Stimulated activated CD4-positive, alpha-beta T cell treated with anti-CD3 and anti-CD28 coated beads, Interleukin-2, amount 100 ng/mL, for 4 hours (primary cell): ENCODE measurements at places on chromosomes 5 and 9.

GRCh38 chr9:99371376-99371775, 149.3 kb downstream of the SEC61B start:
- no peak for DNase-seq

DNA sequence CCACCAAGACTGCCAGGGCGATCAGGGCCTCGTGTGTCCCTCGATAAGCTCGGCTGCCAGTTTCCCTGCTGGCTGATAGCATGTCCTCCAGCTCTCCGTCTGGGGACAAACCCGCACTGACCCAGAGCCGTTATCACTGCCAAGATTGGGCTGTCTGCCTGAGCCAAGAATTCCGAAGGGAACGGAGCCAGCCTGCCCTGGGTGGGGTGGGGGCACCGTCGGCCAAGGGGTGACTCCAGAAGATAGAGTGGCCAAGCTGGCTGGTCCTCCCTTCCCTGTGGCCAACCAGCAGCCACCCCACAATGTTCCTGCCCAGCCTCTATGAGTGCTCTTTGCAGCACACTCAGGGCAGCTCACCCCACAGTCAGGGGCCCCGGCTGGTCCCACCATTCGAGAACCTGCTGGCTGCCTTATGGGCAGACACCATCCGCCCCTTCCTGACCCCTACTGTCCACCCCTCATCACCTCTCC, 29.4 kb downstream of the HRH2 start:
- DNase-seq = no peak

GRCh38 chr9:15915711-15916110, 362.9 kb downstream of the CCDC171 start:
- DNase-seq = no peak

- DNase-seq = no peak
Observed at GRCh38 chr5:10892147-10892910, 131.3 kb upstream of the DAP start.

DNA sequence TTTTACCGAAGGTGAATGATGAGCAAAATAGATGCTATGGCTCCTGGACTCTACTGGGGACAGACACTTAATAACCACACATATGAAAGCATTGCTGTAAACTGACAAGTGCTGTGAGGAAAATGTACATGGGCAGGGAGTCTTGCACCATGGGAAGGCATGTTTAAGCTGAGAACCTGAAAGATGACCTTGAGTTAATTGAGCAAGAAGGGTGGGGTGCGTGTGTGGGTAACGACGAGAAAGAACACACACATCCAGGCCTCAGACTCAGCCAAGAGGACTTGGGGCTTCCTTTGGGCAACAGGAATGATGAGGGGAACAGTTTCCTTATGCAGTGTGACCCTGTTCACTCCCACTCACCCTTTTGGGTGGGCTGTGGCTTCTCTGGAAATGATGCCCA, 73.1 kb downstream of the HSPA4 start:
- no peak for DNase-seq

DNA sequence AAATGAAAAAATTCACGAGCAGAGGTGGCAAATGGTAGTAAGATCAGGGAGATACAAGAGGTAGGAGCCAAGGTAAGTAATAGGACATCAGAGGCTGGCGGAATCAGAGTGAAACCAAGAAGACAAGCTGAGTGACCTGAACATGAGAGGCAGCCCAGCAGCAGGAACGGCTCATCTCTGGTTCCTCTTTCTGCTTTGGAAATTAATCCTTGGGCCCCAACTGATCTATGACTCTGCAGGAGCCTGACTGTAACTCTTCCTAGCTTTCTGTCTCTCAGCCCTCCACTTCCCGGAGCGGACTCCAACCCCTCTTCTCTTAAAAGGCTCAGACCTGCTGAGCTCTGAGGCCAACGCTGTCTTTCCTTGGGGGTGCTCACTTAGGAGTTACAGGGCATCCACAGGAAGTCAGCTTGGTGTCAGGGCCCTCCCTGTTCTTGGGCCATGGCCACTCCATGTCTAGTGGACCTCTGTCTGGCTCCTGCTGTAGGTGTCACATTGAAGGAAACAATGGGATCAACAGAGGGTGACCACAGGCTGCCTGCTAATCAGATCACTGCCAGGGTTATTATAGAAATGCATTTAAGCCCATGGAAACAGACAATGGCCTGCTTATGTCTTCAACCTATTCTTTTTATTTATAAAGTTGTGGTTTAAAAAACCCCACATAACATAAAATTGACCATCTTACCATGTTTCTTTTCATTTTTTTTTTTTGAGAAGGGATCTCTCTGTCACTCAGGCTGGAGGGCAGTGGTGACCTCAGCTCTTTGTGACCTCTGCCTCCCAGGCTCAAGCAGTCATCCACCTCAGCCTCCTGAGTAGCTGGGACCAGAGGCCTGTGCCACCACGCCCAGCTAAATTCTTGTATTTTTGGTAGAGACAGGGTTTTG, 22.5 kb upstream of the SHB start:
- no peak for DNase-seq

GRCh38 chr9:38675831-38676230, 44.1 kb downstream of the FAM240B start:
- no peak for DNase-seq

DNA sequence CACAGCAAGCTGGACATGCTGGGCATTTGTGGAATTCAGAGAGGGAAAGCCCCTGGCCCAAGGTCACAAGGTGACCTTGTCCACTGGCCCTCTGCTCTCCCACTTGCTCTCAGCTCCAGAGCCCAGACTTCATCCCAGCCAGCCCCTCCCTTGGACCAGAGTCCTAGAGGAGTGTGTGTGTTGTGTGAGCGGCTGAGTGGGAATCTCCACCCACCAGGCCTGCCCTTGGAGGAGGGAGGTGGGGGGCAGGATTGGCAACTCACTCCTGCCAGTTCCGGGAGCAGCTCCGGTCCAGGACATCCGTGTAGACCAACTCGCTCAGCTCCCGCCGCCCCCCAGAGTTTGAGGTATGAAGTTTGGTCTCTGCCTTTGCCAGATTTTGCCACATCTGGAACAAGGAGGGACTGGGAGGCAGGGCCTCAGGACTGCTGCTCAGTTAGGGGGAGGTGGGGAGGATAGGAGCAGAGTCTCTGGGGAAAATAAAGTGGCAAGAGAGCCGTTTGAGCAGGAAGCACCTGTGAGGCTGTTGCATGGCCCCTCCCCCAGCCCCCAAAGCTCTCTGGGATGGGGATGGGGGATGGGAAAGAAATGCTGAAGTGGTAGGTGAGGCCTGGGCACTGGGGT, 1.4 kb downstream of the MZB1 start:
- no peak for DNase-seq

DNA sequence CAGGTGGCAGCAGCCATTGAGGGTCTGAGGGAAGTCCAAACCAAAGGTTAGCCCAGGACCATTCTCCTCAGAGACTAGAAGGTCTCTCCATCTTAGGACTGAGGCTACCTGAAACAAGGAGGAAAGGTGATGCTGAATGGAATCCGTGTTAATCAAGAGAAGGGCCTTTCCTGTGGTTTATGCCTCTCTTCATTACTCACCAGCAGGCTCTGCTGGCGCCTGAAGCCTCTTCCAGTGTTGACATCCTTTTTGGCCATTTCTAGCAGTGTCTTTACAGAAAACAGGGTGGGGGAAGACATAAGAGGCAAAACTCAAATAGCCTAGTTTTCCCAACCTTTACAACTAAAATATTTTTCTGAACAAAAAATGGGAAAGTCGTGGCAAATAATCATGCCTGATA, 98.0 kb downstream of the ENC1 start:
- no peak for DNase-seq

DNA sequence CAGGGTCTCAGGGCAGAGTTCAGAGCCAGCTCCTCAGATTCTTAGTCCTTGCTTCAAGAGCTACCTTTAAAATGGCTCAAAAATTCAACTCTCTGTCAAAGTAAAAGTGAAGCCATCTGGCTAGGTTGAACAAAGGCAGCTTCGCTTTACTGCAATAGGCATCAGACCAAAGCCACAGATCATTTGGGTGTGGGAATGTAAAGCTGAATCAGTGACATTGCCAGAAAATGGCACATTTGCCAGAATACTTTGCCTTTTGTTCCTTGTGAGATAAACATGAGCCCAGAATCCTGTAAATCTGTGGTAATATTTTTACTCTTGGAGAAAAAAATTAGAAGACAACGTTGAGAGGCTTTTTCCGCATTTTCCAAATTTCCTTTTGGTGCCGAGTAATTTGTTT, 210.5 kb downstream of the PALM2AKAP2 start:
- DNase-seq = no peak

- DNase-seq = no peak
Observed at GRCh38 chr9:127295005-127295404, 30.4 kb downstream of the GARNL3 start.

DNA sequence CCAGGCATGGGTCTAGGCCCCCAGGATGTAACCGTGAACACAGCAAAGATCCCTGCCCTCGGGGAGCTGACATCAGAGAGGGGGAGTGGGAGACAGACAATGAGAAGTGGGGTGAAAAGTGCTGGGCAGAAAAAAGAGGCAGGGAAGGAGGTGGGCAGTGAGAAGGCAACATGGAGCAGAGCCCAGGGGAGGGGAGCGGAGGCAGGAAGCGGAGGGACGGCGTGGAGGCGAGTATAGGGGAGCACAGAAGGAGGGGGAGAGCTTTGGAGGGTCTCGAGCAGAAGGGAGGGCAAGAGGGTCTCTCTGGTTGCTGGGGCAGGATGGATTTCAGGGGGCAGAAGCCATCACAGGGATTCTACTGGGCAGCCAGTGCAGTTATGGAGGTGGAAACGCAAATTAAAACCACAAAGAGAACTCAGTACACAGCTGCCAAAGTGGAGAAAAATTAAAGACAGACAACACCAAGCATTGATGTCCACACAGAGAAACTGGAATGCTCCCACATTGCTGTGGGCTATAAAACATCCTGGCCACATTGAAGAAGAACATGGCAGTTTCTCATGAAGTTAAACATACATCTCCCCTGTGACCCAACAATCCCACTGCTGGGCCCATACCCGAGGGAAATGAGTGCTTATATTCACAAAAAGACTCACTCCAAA, 21.1 kb upstream of the LAMC3 start:
- DNase-seq = no peak

DNA sequence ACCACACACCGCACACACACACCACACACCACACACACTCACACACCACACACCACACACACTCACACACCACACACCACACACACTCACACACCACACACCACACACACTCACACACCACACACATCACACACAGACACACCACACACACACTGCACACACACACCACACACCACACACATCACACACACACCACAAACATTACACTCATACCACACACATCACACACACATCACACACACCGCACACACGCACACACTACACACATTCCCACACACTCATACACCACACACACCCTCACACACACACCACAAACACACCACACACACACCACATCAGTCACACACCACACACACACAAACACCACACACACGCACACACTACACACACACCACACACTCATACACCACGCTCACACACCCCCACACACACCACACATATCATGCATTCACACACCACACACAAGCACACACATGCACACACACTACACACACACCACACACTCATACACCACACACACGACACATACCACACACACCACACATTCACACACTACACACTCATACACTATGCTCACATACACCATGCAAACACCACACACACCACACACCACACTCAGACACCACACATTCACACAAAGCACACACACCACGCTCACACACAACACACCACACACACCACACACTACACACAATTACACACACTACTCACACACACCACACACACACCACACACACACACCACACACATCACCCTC, 1.1 kb upstream of the UBE2QL1 start:
- DNase-seq = no peak

DNA sequence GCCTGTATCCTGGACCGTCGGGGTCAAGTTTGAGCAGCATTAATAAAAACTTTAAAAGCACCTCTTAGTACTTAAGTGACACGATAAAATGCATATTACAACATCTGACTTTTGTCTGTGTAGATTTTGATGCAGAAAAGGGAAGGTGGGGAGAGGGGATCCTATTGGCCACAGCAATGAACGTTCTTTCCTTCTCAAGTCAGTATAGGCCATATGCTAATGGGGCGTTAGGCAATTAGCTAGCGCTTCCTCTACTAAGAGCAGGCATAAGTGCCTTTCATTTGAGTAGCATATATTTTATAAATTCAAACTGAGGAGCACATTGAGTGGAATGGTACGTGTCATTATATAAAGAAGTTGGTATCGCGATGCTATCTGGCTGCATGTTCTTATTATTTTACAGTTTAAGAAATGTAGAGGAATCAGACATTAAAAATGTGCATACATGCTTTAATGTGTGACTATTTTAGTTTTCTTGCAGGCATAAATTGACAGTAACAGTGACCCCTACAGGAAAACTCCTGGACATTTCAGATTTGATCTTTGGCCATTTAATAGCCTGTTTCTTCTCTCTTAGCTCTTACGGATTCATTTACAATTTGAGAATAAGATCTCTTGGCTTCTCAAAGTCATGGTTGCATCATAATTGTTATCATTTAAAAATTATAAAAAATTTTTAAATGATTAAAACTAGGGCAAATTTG, 1.1 kb upstream of the GNA14 start:
- DNase-seq = no peak

DNA sequence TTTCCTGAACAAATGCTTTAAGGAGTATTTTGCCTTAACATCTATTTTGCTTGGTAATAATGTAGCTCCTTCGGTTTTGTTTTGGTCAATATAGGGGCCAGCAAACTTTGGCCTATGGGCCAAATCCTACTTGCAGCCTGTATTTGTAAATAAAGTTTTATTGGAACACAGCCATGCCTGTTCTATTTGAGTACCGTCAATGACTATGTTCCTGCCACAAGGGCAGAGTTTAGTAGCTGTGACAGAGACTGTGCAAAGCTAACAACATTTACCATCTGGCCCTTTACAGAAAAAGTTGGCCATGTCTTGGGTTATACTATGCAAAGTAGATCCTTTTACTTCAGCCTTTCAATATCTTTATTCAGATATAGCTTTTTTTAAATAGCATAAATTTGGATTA, 113.4 kb downstream of the NR3C1 start:
- no peak for DNase-seq

DNA sequence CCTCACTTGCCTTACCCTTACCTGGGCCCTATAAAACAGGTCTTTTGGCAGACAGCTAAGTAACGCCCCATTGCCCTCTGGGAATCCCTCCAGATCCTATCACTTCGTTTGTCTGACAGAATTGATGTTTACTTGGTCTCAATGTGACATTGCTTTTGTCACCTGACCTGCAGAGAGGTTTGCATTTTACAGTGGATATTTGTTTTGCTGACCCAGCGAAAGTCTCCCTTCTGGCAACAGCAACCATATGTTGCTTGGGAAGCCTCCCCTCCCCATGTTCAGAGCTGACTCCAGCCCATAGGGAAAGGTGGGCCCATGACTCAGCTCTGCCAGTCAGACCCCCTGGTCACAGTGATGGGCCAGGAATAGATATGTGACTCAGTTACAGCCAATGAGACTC, 54.0 kb upstream of the LARP1 start:
- no peak for DNase-seq

DNA sequence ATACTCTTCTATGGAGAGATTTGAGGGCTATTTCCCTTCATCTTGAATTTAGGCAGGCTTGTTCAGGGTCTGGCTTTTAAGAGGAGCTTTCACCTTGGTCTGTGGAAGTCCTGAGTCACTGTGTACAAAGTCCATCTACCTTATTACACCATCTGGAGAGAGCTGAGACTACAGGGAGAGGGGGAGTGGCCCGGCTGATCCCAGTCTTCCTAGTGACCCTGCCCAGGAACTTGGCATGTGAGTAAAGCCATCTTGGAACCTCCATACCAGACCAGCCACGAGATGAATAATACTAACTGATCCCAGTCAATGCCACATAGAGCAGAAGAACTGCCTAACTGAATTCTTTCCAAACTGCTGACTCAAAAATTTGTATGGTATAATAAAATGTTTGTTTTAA, 8.4 kb upstream of the IL6ST start:
- DNase-seq = no peak
